Left cardiac atrium (tissue), 4 donors: ENCODE measurements at places on chromosomes 6 and 20.

DNA sequence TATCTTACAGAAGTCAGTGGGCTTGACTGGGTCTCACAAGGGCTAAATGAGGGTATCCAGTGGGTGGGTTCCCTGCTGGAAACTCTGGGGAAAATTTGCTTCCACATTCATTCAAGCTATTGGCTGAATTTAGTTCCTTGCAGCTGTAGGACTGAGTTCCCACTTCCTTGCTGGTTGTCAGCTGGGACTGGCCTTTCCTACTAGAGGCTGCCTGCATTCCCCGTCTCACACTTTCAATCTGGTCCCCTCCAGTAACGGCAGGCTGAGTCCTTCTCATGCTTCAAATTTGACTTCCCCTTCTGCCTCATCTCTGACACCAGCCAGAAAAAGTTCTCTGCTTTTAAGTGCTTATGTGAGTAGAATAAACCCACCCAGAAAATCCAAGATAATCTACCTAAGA lies 4.4 kb downstream of the CSNK2A1 start:
- DNase-seq = no peak

DNA sequence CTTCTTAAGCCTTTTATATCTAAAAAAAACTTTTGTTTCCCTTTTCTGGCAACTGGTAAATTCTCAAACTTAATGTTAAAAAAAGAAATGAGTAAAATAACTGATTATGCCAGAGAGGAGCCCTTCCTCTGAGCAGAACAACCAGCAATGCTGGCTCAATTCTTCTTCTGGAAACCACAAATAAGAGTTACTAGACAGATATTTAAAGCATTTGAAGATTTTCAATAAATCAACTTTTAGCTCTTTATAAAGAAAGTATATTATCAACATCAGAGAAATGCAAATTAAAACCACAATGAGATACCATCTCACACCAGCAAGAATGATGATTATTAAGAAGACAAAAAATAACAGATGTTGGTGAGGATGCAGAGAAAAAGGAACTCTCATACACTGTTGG lies 61.1 kb upstream of the TCF21 start:
- no peak for DNase-seq

- peak; percentile 55 for DNase-seq
Measured at GRCh38 chr6:34284563-34285447, 36.0 kb upstream of the SMIM29 start.

DNA sequence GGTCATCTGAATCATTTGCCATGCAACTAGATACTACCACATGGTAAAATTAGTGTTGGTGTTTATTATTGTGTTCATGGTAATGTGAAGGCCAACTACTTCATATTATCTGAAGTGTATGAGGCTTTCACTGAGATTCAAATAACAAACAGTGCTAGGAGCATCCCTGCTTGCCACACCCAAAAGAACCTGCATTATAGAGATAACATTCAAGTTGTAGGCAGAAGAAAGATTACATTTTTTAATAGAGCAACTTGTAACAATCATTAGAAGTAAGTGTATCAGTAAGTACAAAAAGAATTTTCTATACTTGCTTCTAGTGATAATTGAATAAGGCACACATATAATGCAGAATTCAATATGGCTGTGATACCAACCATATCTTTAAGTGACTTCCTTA lies 49.8 kb downstream of the BCKDHB start:
- DNase-seq = no peak

DNA sequence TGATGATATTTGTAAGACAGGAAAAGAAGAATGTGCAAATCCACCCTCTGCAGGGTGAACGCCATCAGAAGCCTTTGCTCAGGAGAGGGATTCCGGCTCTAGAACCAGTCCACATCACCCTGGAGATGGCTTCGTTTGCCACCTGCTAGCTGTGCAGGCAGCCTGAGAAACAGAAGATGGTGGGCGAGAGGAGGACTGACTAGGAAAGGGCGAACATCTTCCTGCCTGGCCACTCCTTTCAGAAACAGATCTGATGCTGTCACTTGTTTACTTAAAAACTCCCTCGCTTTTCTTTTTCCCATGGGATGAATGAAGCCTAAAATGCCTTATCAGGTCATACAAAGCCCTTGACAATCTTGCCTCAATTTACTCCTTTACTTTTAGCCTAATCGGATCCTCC lies 1.2 kb downstream of the PTPRA start:
- DNase-seq = no peak

- DNase-seq = no peak
Measured at GRCh38 chr6:150068151-150068550, 770 bp downstream of the ULBP3 start.

DNA sequence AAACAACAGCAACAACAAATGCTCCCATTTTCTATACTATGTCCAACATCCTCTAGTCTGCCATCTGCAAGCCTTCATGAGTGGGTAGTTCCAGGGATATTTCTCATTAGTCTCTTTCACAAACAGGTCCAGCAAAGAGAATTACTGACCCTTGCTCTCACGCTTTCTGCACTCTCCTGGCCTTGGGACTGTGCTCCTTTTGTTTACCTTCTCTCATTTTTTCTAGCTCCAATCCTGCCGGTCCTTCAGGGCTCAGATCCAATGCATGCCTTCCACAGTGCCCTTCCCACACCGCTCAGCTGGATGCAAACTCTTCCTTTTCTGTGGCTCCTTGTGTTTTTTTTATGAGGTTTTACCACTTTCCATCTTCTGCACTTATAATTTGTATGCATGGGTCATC lies 47.2 kb downstream of the ADTRP start:
- DNase-seq = no peak

DNA sequence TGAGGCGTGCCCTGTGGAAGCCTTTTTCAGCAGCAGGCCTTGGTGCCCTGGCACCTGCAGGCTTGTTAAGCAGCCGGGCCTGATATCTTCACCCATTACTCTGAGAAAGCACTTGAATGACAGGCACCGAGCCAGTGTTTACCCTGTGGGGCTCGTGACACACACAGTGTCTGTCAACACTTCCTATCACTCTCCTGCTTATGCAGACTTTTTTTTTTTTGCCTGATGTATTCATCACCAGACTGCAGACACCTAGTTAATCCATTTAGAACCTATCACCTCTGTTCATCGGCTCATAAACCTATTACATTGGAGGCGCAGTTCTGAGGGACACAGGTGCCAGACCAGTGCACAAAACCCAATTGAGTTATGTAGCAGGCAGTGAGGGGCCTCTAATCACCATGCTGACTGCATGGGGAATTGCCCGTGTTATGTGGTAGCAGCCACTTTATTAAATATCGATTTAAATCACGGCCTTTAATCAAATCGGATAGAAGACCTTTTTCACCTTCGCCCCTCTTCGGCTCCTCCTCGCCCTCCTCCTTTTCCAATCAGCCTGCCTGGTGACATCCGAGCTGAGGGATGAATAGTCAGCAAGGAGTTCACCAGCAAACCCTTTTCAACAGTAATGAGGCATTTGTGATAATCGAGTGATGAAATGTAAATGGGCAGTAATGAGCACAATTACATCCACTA lies 962.9 kb upstream of the SLC35B3 start:
- DNase-seq = peak; percentile 64

- no peak for DNase-seq
Measured at GRCh38 chr6:119283214-119283613, 66.3 kb downstream of the MAN1A1 start.

DNA sequence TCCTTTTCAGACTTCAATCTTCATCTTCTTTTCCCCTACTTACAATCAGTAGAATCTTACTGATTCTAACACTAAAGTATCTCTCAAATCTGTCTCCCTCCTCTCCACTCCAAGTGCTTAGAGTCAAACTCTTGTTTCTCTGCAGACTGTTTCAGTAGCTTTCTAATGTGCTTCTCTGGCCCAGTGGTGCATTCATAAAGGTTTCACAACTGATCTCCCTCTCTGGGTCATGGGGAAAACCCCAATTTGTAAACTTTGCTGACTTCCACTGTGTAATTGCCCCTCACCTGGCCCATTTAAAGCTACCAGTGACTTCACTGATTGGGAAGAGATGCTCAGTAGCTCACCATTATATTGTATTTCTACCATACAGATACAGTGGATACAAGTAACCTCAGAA lies 183.6 kb downstream of the FAXC start:
- no peak for DNase-seq

- DNase-seq = no peak
Measured at GRCh38 chr20:58092871-58093270, 135.6 kb downstream of the ANKRD60 start.

DNA sequence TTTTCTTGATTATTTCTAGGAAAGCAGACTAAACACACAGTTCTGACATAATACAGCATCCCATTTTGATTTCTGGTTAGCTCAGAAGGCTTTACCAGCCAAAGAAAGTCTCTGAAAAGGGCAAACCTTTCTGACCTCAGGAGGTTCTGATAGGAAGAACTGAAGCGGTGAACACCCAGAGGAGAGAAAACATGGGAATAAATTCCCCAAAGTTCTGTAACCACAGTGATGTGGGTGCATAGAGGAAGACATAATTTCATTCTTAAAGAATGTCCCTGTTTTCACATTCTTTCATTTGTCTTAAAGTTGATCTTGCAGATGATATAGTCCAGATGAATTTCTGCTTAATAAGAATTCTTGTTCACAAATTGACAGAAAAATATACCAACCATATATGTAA lies 60.3 kb downstream of the RSPO3 start:
- DNase-seq = no peak

DNA sequence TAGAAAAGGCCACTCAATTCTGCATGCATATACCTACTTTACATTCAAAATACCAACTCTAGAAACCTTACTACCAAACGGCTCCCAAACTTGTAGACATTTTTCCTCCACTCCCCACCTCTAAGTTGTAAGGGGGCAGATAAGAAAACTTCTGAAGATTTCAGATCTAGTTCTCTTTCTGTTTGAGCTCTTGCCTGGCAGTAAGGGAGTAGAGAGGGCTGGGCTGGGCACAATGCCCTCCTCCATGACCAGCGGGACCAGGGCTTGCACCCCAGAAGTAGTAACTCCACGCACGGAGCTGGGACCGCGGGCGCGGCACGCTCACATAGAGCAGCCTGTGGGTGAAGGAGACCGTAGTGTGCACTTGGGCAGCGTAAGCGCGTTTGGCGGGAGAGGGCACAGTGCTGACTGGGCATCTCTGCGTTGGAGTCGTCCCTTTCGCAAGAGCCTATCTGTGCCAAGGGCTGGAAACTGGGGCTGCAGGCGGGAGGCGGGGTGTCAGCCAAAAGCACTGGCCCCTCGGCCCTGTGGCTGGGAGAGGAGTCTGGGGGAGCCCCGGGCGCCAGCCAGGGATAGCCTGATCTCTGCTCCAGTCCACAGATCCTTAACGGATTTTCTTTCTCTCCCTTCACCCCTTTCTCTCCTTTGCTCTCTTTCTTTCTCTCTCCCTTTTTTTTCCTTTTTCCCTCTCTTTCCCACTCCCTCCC lies 32.4 kb downstream of the PHACTR1 start:
- peak; percentile 23 for DNase-seq

DNA sequence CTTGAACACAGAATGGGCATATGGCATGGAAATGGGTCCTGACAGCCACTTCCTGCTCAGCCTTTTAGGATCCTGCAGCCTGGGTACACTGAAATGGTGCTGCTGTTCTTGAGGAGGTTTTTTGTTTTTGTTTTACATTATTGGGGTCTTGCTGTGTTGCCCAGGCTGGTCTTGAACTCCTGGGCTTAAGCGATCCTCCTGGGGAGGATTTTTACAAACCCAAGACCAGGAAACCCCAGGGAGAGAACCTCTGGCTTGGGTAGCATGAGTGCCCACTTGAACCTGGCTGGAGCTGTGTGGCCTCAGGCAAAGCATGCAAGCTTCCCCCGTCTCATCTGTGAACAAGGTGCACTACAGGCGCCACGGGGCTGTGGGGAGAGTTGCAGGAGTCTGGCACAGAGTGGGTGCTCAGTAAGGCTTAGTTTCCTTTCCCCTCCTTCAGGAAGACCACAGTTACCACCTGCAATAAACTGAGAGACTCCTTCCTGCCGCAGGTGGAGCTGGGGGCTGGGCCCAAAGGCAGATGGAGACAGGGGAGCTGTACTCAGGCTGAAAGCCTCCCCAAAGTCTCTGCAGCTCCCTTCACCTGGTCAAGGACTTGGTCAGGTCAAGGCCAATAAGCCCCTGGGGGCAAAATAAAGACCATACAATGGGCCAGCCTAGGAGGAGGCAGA lies 1.8 kb downstream of the SLA2 start:
- no peak for DNase-seq

GRCh38 chr20:24153101-24154040 lies 164.8 kb upstream of the GGTLC1 start:
- no peak for DNase-seq

GRCh38 chr6:88914180-88914579 lies 49.2 kb downstream of the RNGTT start:
- DNase-seq = no peak

DNA sequence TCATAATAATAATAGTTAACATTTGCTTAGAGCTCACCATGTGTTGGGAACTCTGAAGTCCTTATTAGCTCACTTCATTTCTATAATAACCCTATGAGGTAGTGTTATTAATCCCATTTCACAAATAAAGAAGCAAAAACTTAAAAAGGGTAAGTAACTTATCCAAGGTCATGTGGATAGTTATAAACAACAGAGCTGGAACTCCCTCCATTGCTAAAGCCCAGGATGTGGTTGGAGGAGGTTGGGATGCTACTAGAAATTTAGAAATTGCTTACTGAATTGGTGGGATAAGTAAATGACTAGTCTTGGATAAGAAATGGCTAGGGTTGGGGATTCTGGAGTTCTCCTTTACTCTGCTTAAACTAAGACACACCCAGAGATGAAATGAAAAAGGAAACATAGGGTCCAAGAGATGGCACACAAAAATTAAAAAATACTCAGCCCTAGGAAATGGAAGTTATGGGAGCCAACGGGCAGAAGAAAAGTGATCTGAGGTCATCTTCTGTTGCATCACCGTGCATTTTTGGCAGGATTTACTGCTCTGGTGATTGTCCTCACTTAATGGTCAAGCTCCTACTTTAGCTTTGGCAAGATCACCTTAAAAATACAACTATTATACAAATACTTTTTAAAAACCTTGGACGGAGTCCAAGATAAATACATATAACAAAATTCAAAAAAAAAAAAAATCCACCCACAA lies 7.7 kb upstream of the CLIC5 start:
- DNase-seq = no peak

- no peak for DNase-seq
Measured at GRCh38 chr6:161747506-161747905, 473.6 kb upstream of the AGPAT4 start.

- no peak for DNase-seq
Measured at GRCh38 chr6:135115411-135115810, 60.8 kb upstream of the HBS1L start.

- no peak for DNase-seq
Measured at GRCh38 chr6:45710304-45710821, 305.3 kb downstream of the CLIC5 start.

DNA sequence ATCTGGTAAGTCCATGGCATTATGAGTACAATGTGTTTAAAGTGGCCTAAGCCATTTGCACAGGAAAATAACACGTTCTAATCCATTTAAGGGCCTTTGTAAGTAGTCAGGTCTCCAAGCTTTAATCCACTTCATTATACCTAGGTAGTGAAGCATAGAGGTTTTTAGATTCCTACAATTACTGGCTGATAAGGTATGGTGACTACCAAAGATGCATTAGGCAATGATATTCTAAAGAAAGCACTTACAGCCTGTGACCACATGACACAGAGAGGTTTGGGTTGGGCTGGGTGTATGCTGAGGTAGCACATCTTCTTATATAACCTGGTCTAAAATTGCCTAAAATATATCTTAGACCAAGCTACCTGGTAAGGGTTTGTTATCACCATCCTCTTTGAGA lies 504.4 kb downstream of the TFAP2B start:
- no peak for DNase-seq
